Activated CD4-positive, CD25-positive, alpha-beta regulatory T cell treated with anti-CD3 and anti-CD28 coated beads, Interleukin-2, amount 50 U/mL, for 24 hours (primary cell): ENCODE measurements at places on chromosomes 3 and 15.

GRCh38 chr15:77519540-77519939 is 98.9 kb downstream of the HMG20A start:
- ATAC-seq: no peak

GRCh38 chr3:1093217-1093616 is 393 bp downstream of the CNTN6 start:
- ATAC-seq: no peak

GRCh38 chr3:123373474-123373987 is 75.4 kb downstream of the ADCY5 start:
- ATAC-seq: no peak

DNA sequence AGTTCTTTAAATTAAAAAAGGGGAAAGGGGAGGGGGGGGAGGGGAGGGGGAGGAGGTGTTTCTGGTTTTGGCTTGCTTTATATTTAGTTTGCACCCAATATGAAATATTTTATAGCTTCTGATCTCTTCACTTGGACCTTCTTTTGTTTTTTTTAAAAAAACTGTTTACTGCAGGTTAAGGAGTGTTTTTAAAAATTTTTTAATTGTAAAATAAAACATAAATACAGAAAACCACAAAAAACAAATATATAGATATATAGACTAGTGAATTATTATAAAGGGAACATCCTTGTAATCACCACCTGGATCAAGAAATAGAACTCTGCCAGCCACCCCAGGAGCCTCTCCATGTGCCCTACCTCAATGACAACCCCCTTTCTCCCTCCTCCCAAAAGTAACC is 861 bp upstream of the MYLK start:
- ATAC-seq: no peak

DNA sequence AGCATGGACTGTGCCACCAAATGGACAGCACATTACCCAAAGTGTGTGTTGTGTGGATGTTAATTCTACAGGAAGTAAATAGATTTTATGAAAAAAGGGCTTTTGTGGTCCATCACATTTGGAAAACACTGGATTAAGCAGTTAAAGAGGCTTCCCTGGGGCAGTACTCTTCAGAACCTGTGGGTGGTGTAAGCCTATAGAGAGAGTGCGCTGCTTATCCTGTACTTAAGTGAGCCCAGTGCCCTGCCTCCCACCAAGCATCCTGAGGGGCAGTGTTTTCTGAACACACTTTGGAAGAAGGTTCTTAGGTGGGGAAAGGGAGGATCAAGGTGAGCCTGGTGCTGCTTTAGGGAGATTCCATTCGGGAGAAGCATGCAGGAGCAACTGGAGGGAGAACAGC is 10.9 kb downstream of the TTLL3 start:
- ATAC-seq: no peak

GRCh38 chr15:44300572-44300971 is 12.1 kb downstream of the GOLM2 start:
- ATAC-seq: no peak

DNA sequence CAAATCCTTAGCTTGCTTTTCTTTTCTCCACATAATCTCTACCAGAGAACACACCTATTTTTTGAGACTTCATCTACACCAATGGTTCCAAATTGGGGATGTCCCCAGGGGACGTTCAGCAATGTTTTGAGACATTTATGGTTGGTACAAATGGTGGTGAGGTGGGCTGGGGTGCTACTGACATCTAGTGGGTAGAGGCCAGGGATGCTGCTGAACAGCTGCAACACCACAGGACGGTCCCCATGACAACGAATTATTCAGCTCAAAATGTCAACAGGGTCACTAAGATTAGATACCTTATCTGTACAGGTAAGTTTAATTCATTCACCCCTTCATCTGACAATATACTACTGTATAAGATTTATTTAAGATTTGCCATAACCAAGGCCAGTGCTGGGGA is 14.4 kb downstream of the GK5 start:
- ATAC-seq: no peak

DNA sequence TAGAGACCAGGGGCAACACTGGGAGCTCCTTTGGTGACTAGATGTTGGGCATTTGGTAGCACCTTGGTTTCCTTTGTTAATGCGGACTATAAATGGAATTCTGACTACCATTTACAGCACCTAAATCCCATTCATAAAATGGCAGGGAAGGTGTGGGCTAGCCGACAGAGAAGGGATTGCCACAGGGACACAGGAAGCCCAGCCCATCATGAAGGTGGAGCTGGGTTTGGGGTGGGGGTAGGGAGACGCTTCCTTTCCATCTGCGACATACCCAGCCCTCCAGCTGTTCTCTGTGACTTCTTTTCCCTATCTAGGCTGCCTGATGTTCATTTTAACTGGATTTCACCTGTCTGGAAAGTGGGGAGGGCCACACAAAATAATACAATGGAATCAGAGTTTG is 21.0 kb downstream of the ABHD2 start:
- ATAC-seq: no peak

- ATAC-seq: no peak
Observed at GRCh38 chr3:2547049-2547448, 448.4 kb downstream of the CNTN4 start.

DNA sequence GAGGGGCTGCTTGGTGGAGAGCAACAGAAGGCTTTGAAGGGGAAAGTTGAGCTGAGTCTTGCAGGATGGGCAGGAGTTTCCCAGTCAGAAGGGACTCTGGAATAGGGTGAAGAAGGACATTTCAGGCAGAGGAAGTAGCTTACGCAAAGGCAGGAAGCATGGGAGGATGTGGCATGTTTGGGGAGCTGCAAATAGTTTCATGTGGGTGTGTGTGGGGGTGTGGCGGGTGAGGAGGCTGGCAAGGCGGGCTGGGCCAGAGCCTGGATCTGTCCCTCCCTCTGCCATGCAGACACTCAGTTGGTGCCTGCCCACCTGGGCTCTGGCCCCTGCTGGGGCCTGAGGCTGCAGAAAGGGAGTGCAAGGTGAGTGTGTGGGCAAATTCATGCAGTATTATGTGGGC is 10.4 kb downstream of the TEX264 start:
- ATAC-seq: no peak

- peak; percentile 64 for ATAC-seq
Observed at GRCh38 chr15:40894681-40895448, 615 bp downstream of the VPS18 start.

GRCh38 chr3:126245811-126246727 is 65.7 kb upstream of the ALDH1L1 start:
- no peak for ATAC-seq

DNA sequence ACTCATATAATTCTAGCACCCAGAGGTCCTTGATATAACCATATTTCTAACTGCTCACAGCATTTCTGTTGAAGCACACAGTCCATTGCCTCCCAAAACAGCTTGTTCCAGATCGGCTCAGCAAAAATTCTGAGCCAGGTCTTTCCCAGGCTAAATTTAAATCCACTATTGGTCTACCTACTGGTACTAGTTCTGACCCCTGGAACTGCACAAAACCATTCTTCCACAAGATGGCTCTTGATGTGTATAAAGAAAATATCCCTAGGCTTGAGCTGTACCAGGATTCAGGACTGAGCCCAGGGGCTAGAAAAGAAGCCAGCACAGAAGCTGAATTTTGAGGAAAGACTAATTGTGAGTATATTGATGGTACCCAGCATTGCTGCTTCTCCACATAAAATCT is 75.4 kb upstream of the ABHD17C start:
- no peak for ATAC-seq

- ATAC-seq: peak; percentile 37
Observed at GRCh38 chr15:89647191-89647851, 7.9 kb downstream of the KIF7 start.

DNA sequence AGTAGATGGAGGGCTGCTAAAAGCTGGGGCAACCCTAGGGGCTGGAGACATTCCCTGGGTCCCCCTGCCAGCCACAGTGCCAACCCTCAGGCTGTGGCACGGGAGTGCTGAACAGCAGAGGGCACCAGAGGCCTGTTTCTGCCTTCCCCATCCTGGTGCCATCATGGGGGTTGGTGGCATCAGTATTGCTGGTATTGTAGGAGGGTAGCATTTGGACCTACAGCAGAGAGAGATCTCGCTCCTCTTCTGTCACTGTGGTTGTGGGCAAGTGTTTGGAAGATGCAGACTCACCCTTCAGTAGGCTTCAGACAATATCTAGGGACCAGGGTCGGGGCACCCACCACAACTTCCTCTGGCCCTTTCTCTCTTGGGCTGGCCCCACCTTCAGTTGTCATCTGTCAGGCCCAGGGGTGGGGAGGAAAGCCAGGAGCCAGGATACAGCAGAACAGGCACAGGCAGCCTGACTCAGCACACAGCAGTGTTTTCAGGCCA is 123.5 kb downstream of the RPLP1 start:
- peak; percentile 48 for ATAC-seq

- no peak for ATAC-seq
Observed at GRCh38 chr15:59420986-59421618, 16.9 kb upstream of the FAM81A start.

DNA sequence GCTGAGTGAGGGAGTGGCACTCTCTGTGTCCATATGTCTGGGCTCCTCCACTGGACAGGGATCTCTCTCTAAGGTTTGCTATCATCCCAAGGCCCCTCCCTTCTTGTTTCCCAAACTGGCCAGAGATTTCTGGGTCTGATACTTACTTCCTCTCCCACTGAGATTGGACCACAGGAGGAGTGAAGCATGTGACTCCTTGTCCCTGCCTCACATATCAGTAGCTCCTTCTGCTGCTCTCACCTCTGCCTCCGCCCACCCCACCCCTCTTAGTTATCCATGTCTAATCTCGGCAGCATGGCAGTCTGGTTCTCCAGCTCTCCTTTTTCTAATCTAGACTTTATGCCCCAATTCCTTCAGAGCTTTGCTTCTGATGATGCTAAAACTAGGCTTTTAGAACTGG is 223.1 kb downstream of the RPLP1 start:
- ATAC-seq: no peak

DNA sequence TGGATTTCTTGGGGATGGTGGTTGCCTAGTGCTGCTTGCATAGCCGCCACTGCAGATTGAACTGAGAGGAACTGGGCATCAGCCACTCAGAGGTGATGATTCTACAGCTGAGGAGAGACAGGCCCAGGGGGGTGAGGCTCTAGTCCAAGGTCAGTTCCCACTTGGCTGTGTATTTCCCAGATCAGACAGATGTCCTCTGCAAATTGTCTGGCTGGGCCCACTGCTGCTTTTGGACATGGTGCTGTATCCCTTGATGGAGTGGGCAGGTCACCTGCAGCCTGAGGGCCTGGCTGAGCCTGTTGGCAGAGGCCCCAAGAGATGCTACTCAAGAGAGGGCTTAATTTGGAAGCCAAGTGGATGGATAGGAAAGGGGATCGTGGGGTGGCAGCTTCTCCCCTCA is 124.5 kb upstream of the CTDSPL start:
- no peak for ATAC-seq
